ENCODE measurements at places on chromosomes 7 and 10.

GRCh38 chr10:120300513-120300912 is 156.5 kb upstream of the PLPP4 start:
- peak; percentile 10 for DNase-seq

DNA sequence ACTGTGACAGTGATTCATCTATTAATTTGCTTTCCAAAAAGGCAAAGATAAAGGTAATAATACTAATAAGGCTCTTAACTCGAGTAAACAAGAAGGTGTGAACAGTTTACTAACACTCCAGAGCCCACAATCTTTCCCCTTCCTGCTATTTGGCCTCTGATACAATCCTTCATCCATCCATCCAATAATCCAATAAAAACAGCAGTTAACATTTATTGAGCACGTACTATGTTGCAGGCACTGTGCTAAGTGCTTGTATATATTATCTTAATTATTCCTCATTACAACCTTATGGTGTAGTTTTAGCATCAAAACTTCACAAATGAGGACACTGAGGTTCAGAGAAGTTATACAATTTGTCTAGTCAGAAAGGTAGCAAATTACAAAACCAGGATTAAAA is 49.5 kb downstream of the EZH2 start:
- DNase-seq: no peak

- DNase-seq: no peak
These were observed 61.6 kb downstream of the LSM5 start for GRCh38 chr7:32428546-32428945.

DNA sequence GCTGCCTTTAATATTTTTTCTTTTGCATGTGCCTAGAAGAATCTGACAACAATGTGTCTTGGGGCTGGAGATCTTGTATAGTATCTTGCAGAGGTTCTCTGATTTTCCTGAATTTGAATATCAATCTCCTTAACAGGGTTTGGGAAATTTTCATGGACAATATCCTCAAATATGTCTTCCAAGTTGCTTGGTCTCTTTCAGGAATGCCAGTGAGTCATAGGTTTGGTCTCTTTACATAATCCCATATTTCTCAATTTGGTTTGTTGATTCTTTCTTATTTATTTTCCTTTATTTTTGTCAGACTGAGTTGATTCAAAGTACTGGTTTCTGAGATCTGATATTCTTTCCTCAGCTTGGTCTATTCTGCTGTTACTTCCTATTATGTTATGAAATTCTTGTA is 208.7 kb upstream of the GLI3 start:
- DNase-seq: no peak

DNA sequence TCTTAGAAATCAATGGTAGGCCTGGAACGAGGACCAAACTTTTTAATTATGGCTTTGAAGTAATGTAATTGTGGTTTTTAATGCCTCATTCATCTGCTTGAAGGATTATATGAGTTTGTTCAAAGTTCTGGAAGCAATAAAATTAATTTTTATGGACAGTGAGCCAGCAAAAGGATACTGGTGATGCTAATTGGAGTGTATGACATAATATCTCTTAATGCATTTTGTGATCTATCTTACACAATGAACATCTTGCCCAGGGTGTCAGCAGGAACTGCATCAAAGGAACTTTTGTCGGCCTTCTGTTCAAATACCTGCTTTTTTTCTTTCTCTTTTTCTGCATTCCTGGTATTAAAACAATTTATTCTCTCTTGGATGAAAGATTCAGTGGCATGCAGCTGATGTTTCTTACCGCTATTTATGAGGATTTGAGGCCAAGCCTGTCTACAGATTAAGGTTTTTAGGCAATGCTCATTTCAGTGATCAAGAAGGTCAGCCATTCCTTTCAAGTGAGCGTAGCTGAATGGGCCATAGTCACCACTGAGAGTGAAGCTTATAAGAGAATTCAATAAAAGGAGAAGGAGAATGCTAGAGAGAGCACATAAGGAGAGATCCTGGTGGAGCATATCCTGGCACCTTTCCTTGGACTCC is 974.8 kb downstream of the SORCS3 start:
- DNase-seq: no peak

GRCh38 chr10:63288170-63288569 is 155.0 kb downstream of the NRBF2 start:
- no peak for DNase-seq

DNA sequence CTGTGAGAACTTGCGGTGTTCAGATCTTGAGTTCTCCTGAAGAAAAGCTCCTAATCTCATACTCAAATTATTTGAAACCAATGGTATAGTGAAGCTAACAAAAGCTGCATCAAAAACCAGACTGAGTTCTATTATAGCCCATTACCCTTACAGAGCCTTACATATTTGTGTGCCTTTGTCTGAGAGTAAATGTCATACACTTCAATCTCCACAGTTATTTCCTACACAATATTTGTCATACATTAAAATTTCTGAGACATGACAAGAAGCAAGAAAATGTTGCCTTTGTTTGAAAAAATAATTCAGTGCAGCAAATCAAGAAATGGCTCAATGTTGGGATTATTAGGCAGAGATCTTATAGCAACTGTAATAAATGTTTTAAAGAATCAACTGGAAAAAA is 776.1 kb upstream of the MBL2 start:
- no peak for DNase-seq

DNA sequence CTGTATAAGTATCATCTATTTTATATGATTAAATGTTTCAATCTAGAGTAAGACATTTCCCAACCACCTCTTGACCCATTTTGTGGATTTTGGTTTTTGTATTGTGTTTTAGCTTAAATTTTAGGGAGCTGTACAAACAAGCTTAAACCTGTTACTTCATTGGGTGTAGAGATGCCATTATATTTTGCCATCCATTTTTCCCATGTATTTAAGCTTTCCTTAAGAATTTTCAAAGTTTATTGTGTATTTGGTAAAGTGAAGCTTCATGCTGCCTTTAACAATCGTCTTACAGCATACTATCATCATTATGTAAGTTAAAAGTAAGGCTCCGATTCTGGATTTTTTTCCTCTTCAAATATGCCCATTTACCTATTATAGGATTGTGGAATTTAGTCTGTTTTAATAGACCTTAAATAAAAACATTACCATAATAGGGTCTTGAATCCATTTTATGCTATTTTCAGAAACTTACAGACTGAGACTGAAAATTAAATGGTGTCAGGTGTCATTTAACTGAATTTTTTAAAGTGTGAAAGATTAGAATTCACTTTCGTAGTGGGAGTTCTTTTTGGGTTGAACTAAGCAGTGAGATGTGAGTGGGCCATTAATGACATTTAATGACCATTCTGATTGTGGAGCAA is 2.2 kb downstream of the KMT2E start:
- DNase-seq: no peak

DNA sequence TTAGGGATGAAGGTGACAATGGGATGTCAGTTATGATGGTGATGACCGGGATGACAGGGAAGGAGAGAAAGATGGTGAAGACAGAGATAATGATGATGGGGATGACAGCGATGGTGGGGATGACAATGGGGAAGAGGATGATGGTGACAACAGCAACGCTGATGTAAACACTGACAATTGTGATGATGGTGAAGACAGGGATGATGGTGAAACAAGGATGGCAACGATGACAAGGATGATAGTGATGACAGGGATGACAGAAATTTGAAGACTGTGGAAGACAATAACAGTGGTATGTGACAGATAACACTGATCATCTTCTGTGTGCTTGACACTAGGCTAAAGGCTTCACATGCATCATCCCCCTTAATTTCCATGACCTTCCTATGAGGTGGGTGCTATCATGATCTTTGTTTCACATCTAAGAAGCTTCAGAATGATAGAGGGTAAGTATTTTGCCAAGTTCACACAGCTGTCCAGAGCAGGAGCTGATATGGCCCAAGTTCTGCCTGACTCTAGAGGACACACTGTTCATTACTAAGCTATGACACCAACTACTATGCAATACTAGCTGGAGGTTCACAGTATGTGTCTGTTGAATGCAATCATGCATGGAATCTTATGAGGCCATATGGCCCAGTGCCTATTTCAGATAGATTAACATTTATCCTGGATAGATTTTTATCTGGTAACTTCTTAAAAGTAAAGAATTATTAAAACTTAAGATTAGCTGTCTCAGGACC is 105.6 kb downstream of the RNLS start:
- no peak for DNase-seq

DNA sequence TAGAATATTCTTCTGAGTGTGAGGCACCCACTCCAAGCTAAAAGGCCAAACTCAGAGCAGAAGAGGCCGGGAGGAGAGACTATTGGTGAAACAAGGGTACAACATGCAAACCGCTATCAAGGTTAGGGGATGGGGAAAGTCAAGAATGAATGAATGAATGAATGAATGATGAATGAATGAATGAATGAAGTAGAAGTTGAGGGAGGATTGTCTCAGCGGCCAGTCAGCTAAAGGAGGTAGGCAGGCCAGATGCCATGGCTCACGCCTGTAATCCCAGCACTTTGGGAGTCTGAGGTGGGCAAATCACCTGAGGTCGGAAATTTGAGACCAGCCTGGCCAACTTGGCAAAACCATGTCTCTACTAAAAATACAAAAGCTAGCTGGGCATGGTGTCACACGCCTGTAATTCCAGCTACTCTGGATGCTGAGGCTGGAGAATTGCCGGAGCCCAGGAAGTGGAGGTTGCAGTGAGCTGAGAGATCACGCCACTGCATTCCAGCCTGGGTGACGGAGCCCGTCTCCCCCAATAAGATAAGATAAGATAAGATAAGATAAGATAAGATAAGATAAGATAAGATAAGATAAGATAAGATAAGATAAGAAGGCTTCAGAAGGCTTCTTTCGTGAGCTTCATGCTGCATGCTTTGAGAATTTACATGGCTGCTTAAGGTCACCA is 250.8 kb downstream of the CCDC3 start:
- no peak for DNase-seq

DNA sequence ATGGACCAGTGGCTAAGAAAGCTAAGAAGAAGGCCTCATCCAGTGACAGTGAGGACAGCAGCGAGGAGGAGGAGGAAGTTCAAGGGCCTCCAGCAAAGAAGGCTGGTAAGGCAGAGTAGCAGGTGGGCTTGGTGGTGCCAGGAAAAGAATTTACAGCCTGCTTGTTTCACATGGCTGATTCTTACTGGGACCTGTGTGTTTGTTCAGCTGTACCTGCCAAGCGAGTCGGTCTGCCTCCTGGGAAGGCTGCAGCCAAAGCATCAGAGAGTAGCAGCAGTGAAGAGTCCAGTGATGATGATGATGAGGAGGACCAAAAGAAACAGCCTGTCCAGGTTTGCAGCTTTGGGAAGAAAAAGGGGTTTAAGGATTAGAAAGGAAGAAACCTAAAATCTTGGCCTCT is 5.0 kb downstream of the NOLC1 start:
- no peak for DNase-seq

DNA sequence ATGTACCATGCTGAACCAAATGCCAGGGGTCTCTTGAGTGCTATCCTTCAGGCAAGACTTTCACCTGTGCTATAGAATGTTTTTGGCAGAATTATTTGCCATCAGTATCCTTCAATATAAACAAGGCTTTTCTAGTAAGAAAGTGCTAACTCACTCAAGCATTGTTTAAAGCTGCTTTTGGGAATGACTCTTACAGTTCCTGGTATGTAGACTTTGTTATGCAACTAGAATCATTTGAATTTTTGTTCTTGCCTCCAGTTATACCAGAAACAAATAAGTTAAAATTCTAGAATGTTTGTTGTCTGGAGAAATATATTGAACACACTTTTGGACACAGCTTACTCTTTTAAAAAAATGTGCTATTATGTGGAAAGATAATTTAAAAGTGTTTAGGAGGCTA is 39.5 kb upstream of the RTKN2 start:
- no peak for DNase-seq

DNA sequence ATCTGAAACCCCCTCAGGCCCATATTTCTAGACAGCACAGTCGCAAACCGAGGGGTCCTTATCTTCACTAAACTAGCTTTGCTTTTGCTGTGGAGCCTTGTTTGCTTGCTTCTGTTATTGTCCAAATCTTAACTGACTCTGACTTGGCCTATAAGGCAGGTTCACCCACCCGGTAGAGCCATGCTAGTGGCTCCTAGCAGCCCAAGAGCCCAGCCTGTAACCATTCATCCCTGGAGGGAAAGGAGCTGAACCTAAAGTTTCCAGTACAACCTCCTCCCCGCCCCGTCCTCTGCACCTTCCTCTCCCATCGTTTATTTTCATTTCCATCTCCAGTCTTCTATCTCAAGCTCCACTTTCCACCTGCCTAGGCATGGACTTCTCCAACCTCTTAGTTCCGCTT is 345.7 kb downstream of the PTPRN2 start:
- no peak for DNase-seq

DNA sequence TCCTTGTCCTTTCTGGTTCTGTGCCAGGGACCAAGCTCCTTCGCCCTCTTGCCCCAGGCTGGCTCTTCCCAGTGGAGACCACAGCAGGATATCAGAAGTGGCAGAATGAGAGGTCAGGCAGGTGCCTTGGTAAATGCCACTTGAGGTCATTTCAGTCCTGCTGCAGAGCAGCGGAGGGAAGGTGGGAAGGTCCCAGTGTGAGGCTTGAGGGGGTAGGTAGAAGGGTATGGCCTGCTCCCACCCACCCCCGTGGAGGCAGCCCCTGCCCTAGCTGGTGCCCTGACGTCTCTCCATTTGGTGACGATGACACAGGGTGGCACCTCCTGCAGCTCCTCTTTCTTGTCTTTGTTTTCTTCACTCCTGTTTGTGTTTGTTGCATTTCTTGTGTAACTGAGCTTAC is 538.8 kb downstream of the TCERG1L start:
- DNase-seq: no peak

DNA sequence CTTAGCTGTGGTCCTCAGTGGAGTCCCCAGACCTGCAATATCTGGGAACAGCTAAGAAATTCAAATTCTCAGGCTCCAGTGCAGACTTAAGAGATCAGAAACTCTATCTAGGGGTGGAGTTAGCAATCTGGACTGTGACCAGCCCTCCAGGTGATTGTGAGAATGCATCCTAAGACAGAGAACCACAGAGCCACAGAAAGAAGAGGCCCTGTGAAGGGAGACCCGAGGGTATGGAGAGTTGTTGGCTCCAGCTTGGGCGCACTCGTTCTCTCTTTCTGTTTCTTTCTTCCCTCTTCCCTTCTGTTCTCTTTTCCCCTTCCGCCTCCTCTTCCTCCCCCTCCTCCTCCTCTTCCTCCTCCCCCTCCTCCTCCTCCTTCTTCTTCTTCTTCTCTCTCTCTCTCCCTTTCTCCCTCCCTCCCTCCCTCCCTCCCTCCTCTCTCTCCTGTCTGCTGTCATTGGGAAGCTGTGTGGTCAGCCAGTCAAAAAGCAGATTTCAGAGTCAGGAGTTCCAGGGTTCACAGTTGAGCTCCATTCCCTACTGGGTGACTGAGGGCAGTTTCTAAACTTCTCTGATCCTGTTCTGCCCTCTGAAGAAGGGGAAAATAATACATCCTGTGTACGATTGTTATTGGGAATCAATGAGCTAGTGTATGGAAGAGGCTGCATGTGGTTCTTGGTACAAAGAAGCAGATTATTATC is 62.1 kb upstream of the STEAP1B start:
- DNase-seq: no peak

DNA sequence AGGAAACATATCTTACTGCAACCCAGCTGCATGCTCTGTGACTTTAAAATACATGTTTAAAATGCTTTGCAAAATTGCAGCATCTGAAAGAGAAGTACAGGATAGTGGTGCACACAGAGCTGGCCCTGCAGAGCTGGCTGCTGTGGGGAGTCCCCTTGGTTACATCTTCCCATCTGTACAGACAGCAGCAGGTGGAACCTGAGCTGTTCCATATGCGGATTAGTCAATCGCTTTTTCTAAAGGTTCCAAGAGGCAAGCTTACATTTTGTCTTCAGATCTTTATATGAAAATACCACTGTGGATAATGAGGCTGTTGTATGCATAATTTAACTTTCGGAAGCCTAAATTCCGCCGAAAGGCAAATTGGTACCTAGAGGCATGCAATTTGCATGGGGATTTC is 444.1 kb downstream of the NRG3 start:
- DNase-seq: no peak

Measured in putamen (tissue), 1 donor.